Inflammatory macrophage (primary cell): ENCODE measurements at places on chromosomes 1 and 21.

DNA sequence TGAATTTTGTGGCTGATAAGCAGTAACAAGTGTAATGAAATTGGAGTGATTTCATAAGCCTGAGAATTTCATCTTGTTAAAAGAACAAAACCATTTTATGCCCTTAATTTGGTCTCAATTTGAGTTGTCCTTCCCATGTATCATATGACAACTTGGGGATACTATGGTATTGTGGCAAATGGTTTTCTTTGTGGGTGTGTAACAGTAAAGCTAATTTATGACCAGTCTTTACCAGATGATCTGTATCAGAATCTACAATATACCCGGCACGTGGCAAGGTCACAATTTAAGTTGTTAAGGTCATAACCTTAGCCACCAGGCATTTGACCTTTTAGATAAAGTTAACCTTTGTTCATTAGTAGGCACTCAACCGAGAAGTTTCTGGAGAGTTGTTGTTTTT, 9.1 kb downstream of the NFIA start:
- no peak for DNase-seq

DNA sequence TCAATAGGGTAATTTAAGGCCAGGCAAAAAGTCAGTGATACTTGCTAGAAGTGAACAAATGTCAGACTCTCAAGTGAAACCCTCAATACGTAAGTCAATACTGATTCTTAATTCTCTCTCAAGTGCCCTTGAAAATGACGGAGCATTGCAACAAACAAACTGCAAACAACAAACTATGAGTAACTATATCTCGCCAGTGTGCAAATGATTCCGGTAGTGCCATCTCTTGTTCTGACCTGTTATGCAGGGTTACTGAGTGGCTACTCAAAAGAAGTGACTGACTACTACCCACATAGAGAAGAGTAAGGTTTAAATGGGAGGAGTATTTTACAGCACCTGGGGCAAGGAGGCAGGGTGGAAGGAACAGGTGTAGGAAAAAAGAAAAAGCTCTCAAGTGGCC, 1.6 kb downstream of the SLC19A2 start:
- DNase-seq, result no peak

DNA sequence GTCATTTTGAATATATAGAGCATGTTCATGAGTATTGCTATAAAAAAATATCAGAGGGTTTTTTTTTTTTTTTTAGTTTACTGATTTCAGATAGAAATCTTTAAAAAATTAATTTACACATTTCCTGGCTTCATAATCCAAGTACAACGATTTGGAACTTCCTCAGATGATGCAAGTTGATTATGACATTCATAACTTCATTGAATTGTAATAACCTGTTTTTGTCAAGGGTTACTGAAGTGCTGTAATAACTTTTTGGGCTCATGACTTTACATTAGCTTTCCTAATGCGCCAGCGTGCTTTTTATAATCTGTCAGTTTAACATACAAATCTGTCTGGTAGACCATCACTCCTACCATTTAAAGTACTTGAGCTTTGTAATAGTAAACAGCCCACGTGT, 81.3 kb downstream of the SASS6 start:
- DNase-seq, result peak; percentile 46

- DNase-seq, result peak; percentile 19
Observed at GRCh38 chr1:203306965-203307541, 1.7 kb downstream of the BTG2 start.

GRCh38 chr1:163504331-163504978, 182.7 kb downstream of the NUF2 start:
- no peak for DNase-seq

DNA sequence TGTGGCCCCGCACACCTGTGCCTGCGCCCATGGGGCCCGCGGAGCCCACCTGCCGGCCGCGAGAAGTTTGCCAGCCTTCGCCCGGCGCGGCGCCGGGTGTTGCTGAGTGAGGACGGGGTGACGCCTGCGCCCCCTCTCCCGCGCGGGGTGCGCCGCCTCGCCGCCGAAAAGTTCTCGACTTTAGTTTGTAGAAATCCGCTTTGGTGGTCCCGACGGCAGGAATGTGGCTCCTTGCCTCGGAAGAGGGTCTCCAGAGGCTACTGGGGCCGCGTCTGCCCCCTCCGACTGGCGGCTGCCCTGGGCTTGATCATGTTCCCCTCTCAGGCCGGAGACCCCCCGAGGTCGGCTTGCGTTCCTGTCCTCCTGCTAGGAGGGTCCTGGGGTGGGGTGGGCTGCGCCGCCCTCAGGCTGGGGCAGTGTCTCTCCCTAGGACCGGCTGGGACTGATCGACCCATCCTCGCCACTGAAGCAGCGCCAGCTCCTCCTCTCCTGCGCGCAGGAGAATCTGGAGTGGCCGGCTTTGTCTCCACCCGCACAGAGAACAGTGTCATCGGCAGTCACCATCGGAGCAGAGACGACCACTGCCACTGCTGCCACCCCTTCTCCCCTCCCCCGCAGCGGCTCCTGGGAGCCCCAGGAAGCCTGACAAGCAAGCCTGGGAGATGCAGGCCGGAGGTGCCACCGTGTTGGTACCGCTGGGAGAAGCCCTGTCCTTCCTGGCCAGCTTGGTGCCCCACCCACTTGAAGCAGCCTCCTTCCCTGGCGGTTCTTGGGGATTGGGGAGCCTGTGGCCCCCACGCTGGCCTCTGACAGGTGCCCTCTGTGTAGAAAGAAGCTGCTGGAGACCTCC, 553 bp upstream of the SLC30A2 start:
- DNase-seq, result no peak

DNA sequence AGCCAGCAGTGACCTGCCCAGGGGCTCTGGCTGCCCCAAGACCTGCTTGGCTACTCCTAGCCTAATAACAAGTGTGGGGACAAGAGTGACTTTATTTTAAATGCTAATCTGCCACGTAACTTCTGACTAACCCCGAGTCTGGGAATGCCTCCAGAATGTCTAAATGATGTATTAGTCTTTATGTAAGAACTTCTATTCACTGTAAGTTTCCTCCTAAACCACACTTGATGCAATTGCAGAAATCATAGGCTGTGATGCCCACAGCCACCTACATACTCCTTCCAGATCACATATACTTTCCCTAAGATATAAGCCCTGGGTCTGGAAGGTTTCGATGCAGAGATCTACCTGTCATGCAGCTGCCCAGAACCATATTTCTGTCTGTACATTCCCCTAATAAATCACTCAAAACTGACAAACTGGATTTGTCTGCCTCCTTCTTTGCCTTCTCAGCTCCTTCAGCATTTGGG, 5.9 kb upstream of the VPS45 start:
- peak; percentile 44 for DNase-seq

DNA sequence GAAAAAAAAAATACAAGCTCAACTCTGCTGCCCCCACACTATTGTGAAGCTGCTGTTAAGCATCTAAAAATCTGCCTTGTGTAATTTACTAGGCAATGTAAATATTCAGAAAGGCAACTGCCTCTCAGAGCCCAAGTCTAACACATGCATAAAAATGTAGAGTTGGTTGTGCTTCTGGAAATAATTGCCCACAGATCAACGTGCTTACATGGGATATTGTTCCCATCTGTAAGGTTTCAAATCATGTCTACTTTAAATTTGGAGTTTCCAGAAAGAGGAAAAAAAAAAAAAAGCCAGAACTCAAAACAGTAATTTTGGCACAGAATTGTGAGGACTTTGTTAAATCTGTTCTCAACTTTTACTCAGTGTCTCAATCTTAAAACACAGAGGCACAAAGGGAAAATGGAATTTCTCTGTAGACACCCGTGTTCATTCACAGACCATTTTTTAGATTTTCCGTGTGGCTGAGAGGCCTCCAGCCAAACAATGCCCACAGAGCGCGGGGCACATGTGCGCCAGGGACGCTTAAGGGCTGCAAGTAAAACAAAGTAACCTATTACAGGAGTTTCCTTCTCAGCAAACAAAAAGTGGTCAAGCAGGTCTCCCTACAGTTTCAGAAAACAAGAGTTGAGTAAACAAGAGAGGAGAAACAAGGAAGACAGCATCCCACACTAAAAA, 115.5 kb downstream of the RERE start:
- peak; percentile 21 for DNase-seq

- DNase-seq, result peak; percentile 8
Observed at GRCh38 chr1:24481843-24482610, 20.6 kb upstream of the RCAN3 start.

DNA sequence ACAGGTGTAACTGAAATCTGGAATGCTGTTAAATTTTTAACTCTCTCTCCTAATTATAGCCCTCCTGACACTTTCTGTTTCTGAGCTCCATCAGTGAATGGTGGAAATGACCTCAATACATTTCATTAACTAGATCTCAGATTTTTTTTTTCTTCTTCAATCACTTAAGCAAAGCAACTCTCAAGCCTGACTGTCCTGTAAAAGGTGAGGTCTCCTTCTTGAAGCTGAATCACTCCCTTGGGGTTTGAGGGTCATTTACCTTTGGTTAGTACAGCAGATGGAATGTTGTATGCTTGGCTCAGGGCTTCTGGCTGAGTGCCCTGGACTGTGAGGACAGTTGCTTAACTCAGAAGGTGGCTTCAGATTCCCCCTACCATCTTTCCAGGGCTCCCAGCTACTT, 518.7 kb downstream of the PTPRC start:
- no peak for DNase-seq

DNA sequence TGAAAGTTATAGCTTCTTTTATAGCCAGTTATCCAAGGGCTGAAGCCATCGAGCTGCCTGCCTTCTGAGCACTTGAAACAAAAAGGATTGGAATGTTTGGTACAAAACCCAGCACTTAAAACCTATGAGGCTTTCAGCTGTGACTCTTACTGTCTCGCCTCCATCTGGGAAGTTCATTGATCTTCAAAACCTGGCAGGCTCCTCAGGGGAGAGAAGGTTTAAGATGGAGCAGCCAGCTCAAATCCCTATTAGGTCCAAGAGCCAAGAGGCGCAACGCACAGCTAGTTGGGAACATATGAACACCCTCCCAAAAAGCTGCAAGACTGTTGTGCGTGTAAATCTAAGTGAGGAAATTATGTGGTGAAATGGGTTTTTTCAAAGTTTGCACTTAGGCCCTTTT, 33.4 kb downstream of the BACE2 start:
- DNase-seq, result no peak

GRCh38 chr1:154873321-154873950, 3.4 kb upstream of the KCNN3 start:
- DNase-seq, result no peak

DNA sequence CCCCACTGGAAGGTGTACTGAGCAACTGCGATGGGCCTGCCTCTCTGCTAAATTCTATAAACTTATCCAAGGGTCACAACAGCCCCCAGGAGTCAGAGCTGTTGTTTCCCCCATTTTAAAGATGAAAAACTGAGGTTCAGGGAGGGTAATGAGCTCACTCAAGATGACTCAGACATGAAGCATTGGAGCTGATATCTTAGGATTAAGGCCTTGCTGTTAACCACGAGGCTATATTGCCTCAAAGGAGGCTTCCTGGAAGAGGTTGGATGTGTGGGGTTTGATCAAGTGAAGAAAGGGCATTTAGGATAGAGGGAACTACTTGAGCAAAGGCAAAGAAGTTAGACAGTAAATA, 6.7 kb downstream of the LDLRAP1 start:
- DNase-seq, result peak; percentile 86

- DNase-seq, result no peak
Observed at GRCh38 chr1:53913352-53914033, 19.5 kb downstream of the DIO1 start.

- DNase-seq, result no peak
Observed at GRCh38 chr1:162676087-162676486, 43.8 kb downstream of the DDR2 start.

DNA sequence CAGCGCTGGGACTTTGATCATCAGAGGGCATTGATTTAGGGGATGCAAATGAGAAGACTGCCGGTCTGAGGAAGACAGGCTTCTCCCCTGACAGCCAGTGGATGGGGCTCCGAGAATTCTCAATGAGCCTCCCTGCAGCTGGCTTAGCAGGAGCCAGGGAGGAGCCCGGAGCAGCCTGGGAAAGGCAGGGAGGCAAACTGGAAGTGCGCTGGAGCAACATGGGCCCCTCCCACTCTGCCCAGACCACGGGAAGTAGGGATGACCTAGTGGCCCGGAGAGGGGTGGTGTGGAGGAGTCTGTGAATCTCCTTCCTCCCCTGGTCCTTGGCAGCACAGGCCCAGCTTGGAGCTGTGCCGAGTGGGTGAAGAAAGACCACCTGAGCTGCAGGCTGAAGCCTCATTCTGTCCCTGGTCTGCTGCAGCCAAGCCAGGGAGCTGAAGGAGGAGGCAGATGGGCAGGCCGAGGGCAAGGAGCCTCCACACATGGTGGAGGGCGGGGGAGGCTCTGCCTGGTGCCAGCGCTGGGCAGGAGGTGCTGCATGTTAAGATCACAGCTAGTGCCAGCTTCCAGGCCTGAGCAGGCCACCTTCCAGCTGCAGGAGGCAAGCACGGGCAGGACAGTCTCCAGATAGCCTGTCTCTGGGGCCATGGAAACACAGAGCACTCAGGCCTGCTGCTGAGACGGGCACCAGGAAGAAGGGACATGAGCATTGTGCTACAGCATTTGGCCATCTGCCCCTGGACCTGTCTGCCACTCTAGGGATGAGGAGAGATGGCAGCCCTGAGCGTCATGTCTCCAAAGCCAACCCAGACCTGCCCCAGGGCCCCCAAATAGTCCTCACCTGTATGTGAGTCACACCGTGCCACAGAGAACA, 12.2 kb upstream of the CLSTN1 start:
- no peak for DNase-seq

DNA sequence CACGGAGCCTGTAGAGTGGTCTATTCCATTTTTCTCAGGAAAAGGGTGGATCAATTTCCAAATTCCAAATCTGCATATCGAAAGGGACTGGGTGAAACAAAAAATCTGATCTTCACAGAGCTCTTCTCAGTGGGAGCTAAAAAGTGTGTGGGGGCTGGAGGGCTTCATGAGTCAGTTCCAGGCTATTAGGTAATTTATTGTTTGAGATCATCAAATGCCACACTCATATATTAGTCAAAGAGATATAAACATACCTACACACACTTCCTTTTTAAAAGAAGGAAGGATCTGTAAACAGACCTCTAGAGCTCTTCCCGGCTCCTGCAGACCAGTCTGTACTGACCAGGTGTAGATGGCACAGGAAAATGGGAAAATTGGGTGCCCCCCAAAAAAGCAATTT, 175.4 kb downstream of the ZBTB18 start:
- peak; percentile 62 for DNase-seq
